ENCODE measurements at places on chromosomes 13 and 19.

DNA sequence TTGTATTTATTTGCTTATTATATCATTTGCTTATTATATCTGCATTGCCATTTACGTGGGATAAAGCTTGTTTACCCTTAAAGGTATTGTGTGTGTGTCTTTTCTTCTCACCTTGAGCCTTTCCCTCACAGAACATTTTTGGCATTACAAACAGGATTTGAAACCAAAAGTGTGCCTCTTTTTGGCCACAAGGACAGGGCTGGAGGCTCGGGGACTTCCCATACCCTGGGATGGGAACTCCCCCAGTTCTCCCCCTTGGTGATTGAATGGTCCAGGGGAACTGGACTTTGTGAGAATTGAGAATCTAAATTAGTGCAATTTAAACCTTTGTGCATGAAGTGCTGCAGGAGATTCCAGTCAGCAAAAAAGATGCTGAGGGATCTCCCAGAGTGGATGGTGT is 2.4 kb upstream of the ZNF506 start:
- no peak for DNase-seq

DNA sequence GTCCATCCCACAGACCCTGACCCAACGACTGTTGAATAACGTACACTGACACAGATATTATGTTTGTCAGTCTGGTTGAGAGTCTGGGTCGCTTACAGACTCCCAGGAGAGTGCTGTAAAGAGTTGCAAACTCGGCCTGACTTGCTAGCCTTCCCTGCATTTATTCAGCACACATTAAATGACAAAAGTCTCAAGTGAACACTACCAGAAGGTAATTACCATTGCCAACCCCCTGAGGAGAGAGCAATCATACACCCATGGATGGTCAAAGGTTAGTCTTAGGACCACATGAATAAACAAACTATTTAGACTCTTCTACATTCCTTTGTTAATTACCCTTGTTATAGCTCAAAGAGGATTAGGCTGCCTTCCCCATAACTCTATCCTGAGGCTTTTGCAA is 1048.6 kb downstream of the PCDH17 start:
- DNase-seq, result no peak

GRCh38 chr13:43864921-43865320 is 14.6 kb downstream of the CCDC122 start:
- no peak for DNase-seq

- no peak for DNase-seq
Observed at GRCh38 chr19:7894612-7895309, 6.5 kb downstream of the LRRC8E start.

DNA sequence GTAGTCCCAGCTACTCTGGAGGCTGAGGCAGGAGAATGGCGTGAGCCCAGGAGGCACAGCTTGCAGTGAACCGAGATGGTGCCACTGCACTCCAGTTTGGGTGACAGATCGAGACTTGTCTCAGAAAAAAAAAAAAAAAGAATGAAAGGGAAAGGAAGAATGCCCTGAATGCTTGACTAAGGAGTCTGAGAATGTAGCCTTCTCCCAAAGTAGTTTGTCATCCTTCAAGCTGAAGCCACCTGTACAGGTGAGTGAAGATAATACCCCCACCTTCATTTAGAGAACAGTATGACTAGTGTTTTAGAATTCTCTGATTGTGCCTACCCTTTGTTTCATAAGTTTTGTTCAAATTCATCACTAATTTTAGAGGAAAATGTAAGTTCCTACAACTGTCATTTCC is 5.9 kb downstream of the RCBTB1 start:
- no peak for DNase-seq

GRCh38 chr13:51645154-51645650 is 60.9 kb downstream of the WDFY2 start:
- peak; percentile 90 for DNase-seq

DNA sequence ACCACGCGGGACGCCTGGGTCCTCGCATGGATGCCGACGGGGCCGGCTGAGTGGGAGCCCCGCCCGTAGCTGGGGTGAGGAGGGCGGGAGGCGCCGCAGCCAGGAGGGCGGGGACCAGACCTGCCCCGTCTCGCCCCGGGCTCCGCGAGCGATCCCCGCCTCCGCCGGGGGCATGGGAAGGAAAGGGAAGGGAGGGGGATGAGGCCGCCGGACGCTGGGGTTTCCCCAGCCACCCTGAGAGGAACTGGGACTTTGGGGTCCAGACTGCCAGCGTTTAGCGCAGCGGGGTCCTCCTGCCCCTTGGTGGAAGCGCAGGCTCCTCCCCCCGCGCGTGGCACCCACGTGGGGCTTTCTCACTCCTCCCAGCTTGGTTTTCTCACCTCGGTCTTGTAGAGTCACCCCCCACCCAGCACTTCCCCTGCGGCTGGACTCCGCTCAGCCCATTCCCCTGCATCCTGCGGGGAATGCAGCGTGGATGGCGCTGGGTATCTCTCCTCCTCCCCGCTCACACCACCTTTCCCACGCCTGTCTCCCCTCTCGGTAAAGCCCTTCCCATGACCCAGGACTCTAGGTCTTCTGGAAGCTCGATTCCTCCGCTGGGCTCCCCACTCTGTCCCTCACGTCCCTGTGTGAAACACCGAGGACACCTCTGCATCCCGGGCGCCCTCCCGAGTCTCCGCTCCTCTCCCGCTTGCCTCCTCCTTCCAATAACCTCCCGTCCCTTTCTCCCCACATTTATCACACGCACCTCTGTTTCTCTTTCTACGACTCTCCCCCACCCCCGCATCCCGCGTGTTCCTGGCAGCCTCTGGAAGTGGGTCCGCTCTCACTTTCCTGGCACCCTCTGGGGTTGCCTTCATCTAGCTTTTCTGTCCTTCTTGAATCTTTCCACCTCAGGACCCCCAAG is 2.1 kb downstream of the TGFB1 start:
- DNase-seq, result peak; percentile 60

DNA sequence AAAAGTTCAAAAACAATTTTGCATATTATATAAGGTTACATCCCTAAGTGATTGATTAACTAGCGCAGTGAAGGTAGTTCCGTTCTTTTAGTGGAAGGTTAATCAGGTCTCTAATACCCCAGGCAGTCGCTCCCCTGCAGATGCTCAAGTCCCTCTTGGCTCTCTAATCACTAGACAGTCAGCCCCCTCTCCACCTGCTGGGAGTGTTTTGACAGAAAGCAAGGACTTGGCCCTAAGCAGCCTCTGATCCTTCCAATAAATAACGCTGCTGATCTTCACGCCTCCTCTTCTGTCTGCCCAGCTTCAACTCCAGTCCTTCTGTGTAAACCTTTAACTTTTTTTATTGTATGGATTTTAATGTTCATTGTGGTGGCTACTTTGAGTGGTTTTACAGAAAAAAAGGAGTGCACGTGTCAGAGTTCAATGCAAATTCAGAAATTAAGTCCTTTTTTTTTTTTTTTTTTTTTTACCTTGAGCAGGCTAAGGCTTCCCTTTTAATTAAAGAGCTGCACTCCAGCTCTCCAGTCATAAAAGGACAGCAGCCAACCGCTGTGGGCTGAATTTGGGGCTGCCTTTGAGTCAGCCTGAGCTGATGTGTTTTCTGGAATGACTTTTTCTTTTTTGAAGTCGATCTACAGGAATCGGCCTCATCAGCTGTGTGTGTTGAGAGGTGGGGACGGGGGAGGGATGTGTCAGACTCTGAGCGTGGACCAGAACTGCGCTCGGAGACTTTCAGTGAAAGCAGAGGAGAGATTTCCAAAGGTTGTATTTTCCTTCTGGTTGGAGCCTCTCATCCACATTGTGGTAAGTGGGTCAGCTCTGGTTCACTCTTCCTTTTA is 33.8 kb upstream of the MYO16 start:
- DNase-seq, result no peak

DNA sequence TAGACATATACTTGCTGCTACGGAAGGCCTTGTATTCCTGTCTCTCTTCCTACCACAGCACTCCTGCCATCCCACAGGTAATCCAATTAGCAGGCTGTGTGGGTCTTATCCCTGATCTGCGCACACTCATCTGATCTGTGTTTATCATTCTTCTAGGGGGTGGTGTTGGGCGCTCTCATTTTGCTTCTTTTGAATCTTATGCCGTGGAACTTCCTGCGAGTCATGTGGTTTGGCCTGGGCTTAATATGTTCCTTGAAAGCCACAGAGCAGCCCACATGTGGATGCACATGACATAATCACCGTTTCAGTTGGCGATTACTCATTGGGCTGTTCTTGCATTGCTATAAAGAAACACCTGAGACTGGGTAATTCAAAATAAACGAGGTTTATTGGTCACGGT is 7.5 kb downstream of the RASA3 start:
- DNase-seq, result peak; percentile 66

DNA sequence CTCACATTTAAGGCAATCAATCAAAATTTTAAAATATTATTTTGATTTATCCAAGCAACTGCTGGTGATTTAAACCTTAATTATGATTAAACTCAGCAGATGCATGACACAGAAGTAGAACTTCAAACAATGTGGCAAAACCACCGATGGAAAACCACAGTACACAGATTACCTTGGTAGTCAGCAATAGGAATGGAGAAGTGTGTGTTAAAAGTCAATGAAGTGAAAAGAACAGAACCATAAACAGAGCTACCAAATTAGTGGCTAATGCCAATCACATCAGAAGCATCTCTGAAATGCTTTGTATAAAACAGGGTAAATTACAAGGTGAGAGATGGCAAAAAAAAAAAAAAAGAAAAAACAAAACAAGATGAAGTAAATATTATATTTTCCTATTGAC is 31.2 kb downstream of the KATNAL1 start:
- DNase-seq, result no peak

- DNase-seq, result no peak
Observed at GRCh38 chr13:52707375-52707774, 32.2 kb downstream of the CNMD start.

DNA sequence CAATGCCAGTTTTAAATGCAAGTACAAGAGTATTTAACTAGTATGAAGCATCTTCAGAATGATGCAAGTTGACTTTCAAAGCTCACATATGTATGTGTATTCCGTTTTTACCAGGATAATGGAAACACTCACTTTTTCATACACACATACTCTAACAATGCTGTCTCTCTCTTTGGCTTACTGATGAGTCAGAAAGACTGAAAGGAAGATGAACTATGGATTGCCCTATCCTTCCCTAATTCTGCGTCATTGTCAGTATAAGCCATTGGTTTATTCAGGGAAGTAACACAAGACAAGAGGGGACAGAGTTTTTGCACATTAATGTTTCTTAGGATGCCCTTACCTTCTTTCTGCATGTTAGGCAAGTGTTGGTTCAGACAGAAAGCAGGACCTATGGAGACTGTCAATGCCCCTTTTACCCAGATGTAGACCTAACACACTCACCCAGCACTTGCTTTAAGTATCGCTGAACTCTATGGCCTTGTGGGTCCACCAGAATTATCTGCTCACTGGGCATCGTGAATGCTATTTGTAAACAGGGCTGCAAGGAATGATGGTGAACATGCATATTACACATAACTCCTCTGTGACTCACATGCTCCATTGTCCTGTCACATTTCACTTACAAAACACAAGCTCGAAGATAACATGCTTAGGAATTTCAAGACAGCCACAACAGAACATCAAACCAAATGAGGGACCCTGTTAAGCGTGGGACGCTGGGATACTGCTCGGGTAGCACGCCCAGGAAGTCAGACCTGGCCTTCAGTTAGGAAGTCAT is 10.0 kb upstream of the OXGR1 start:
- DNase-seq, result peak; percentile 95

- DNase-seq, result no peak
Observed at GRCh38 chr19:45350477-45351058, 10.0 kb downstream of the KLC3 start.

DNA sequence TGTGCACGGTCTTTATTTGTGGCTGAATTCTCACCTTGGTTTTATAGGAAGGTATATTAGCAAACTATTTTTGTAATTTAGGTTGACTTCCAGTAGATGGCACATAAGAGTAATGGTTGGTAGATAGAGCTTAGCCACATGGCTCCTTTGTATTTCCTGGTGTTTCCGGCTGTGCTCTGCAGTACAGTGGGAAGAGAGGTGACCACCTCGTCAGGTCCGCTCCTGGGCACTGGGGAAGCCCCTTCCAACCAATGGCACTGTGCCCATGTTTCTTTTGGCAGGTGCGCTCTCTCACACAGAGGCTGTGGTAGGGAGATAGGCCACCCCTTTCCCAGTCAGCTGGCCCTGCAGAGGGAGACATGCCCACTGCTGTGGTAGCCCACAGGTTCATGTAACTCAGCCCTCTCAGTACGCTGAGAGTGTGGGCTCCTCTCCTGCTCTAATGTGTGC is 74.3 kb upstream of the ATP12A start:
- DNase-seq, result peak; percentile 44

DNA sequence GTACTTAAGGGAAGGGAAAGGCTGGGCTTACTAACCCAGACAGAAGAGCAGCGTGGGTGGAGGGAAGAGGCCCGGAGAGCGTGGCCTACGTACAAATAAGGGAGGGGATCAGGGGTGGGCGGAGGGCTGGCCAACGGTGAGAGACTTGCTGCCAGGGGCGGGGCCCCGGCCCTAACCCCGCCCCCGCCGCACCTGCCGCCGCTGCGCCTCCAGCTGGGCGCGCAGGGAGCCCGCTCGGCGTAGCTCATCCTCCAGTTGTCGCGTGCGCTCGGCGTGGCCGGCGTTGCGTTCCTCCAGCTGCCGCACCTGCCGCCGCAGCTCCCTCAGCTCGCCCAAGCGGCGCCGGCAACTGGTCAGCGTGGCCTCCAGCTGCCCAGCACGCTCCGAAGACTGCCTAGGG is 5.7 kb downstream of the HOOK2 start:
- DNase-seq, result no peak

GRCh38 chr19:54905421-54905802 is 536 bp upstream of the NCR1 start:
- DNase-seq, result no peak

DNA sequence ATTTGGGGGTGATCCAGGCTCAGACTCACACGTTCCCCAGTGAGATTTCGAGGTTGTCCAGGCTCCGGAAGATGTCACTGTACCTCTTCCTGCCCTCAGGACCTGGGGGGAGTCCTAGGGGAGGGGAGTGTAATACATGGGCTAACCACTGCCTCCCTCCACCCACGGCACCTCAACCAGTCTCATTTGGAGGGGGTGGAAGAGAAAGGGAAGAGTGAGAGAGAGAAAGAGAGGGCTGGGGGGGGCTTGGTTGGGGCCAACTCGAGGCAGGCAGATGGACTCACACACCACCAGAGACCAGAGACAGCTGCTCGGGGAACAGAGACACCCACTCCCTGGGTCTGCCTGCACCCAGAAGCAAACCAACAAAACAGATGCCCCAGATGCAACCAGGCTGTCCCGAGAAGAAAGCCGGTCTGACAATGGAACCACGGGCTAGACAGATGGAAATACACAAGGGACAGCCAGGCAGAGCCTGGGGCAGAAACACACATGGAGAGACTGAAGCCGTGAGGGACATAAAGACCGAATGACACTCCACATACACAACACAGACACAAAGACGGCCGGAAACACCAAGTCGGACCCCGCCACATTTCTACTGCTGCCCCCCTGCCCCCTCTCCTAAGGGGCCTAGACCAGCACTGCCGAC is 825 bp downstream of the GMIP start:
- DNase-seq, result no peak

DNA sequence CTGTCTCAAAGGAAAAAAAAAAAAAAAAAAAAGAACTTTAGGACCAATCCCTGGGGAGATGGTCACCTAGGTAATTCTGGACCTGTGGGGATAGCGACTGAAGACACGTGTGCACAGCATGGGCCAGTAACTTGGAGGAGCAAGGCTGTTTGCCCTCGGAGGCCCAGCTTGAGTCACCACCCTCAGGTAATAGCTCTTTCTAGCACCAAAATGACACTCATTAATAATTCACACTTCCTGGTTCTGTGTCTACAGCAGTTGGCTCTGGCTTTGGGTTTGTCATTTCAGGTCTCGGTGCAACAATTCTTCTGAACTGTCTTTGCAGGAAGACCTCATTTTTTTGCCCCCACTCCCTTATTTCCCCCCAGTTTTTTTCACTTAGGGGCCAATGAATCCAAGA is 3.9 kb upstream of the ATP11A start:
- no peak for DNase-seq

GRCh38 chr19:40640744-40641143 is 39.6 kb downstream of the LTBP4 start:
- DNase-seq, result peak; percentile 44
